ENCODE measurements at places on chromosomes 5 and 9. TPM values are rescaled to one million over a fixed set of nuclear protein-coding genes. Genes with fewer than 3 reads are reported as not detected.
A peak's percentile ranks its signal among the peaks of the same experiment; 100 is the strongest.

- DNase-seq = no peak
Observed at GRCh38 chr5:77103457-77103856, 16.4 kb upstream of the ZBED3 start.

DNA sequence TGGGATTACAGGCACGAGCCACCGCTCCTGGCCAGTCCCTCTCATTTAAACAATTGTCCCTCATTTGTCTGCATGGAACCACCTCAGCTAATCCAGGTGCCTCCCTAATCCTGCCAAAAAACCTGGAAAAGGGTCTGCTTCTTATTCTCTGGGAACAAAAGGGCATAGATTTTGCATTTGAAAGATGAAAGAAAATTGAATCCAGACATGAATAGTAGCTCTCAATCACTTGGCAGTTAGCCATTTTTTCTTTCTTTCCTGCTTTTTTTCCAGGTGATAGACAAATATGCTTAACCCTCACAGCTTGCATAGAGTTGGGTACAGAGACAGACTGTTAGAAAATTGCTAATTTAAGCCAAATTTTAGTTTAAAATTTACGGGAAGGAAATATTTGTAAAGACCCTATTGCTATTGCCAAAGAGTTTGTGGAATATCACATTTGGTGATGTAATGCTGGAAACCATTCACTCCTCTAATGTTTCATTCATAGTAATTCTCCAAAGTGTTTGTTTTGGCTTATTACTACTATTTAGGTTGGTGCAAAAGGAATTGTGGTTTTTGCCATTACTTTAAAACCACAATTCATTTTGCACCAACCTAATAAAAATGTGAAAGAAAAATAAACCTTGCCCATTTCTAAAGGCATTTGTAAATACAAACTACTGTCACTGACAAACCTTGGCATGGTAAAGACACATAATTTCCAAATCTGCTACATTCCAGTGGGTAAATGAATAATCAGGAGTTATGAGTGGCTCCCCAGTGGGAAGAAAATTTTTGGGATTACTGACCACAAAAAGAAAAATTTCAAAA is 80.5 kb upstream of the JAK2 start:
- peak; percentile 35 for DNase-seq

The SPINK4 gene
- polyA plus RNA-seq = not detected

GRCh38 chr5:1772634-1773033 is 27.0 kb downstream of the MRPL36 start:
- DNase-seq = no peak

The FKBP15 gene
- 29.2 TPM for polyA plus RNA-seq

The SPINK1 gene
- polyA plus RNA-seq = not detected

The RELL2 gene
- 3.7 TPM for polyA plus RNA-seq

DNA sequence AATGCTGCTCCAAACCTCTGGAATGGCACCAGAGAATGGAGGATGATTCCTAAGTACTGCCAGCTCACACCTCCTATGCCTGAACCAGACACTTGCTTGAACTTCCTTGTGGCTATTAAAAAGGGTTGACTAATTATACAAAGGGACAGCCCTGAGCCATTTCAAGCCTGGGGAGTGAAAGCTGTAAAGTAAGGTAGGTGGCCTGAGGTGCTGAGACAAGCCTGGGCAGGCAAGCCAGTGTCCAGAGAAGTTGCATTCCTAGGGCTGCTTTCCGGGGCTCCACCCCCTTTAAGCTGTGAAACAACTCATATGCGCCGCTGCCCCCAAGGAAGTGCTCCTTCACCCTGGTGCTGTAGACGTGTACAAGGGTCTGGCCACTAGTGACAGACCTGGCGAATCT is 79.9 kb upstream of the SLC1A3 start:
- DNase-seq = no peak

The PCDHB11 gene
- polyA plus RNA-seq = 0.10 TPM

The NOL8 gene
- 8.8 TPM for polyA plus RNA-seq

DNA sequence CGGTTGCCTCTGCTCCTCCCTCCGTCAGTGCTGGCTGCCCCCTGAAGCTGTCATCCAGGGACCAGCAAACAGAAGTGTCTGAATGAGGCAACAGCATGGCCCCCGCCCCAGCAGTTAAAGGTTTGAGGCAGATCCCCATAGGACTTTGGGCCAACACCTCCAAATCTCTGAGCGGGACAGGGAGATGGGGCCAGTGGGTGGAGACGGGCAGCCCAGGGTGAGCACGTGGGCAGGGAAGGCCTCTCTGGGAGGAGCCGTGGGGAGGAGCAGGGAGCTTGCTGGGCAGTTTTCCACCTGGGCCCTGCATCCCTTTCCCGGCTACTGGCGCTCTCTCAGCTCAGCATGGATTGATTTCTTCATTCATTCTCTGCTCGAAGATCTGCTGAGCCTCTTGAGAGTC is 39.1 kb upstream of the NOTCH1 start:
- no peak for DNase-seq

DNA sequence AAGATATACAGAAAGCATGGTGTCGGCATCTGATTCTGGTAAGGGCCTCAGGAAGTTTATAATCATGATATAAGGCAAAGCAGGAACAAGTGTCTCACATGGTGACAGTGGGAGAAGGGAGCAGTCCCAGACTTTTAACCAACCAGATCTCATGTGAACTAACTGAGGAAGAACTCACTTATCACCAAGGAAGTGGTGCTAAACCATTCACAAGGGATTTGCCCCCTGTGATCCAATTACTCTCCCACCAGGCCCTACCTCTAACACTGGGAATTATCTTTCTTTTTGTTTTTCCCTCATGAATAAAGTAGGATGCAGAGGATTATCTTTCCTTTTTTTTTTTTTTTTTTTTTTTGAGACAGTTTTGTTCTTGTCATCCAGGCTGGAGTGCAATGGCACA is 123.4 kb upstream of the LRRTM2 start:
- DNase-seq = no peak

- DNase-seq = no peak
Observed at GRCh38 chr9:104386425-104387069, 117.5 kb upstream of the OR13F1 start.

GRCh38 chr9:127004946-127005769 is 90.6 kb downstream of the RALGPS1 start:
- DNase-seq = no peak

- no peak for DNase-seq
Observed at GRCh38 chr5:61635271-61635670, 303.2 kb downstream of the ZSWIM6 start.

The FSTL4 gene
- not detected for polyA plus RNA-seq

The KCTD16 gene
- polyA plus RNA-seq = 1.7 TPM

GRCh38 chr5:67165526-67166459 is 30.8 kb downstream of the CD180 start:
- DNase-seq = no peak

GRCh38 chr9:93079371-93079770 is 16.6 kb upstream of the CARD19 start:
- DNase-seq = no peak

DNA sequence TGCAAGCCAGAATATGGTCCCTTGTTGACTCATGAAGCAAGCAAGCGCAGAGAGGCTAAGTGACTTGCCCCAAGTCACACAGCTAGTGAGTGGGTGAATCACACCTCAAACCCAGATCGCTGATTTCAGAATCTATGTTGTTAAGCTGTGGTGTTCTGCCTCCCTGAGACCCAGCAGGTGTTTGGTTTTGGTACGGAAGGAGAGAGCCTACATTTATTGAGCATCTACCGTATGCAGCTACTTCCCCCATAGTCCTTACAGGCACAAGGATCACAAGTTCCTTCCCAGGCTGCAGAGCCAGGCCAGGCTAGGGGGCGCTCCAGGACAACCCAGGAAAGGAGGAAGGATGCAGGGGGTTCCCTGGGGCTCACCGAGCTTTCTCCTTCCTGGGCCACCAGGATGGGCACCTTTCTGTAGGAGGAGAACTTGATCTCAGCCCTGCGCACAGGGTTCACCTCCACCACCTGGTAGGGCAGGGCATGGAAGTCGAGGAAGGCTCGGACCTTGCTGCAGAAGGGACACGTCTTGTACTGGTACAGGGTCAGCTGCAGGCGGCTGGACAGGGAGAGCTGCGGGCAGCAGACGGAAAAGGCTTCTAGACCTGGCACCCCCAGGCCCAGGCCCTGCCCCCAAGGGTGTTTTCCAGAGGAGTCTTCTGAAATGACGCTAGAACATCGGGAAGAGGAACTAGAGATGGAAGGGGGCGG is 2.5 kb downstream of the PTGES2 start:
- no peak for DNase-seq

- DNase-seq = no peak
Observed at GRCh38 chr5:89580976-89581375, 698.0 kb upstream of the MEF2C start.

The NEUROG1 gene
- polyA plus RNA-seq = not detected

GRCh38 chr5:98482321-98483300 is 290.9 kb upstream of the RGMB start:
- DNase-seq = no peak

GRCh38 chr5:149543361-149544027 is 7.7 kb downstream of the CSNK1A1 start:
- DNase-seq = no peak

Data from BJ (cell line).